SW 1271 (cell line): ENCODE measurements at places on chromosomes 2 and 18.

- no peak for DNase-seq
Measured at GRCh38 chr2:239944694-239945551, 80.2 kb downstream of the NDUFA10 start.

- DNase-seq = no peak
Measured at GRCh38 chr18:23354625-23355024, 98.5 kb upstream of the RIOK3 start.

GRCh38 chr18:22547807-22548561 is 130.3 kb upstream of the CTAGE1 start:
- no peak for DNase-seq

- DNase-seq = no peak
Measured at GRCh38 chr2:86297382-86298147, 39.9 kb downstream of the REEP1 start.

DNA sequence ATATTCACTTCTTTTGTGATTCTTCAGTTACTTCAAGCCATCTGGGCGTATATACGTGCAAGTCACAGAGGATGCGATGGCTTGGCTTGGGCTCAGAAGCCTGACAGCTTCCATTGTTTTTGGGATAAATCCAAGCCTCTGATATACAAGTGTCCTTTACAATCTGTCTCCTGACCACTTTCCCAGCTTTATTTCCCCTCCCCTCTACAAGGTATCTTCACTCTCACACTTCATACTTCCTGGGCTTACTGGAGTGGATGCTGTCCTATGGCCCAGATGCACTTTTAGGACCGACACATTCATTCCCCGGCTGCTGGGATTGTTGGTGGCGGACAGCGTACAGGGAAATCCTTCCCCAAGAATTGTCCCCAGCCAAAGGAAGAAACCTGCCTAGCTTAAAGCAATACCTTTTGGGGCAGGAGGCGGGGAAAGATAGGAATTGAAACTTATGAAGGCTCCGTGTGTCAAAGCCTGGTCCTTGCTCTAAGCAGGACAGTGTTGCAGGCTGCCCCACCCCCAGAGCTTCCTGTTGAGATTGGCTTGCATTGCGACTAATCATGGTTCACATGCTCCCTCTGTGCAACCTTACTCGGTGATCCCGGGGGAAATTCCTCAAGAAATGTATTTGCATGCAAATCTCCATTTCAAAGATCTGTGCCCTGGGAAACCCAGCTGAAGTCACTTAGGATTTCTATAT is 802.9 kb upstream of the ID2 start:
- no peak for DNase-seq

GRCh38 chr2:173831312-173832229 is 133.6 kb downstream of the SP3 start:
- DNase-seq = no peak
